ENCODE measurements at places on chromosomes 7 and 10. TPM values are rescaled to one million over a fixed set of nuclear protein-coding genes. Genes with fewer than 3 reads are reported as not detected.
A peak's percentile ranks its signal among the peaks of the same experiment; 100 is the strongest.

The SRRM3 gene
- 0.65 TPM for total RNA-seq

The BHLHA15 gene
- total RNA-seq: not detected

The CHAT gene
- total RNA-seq: not detected

The NXPH1 gene
- total RNA-seq: not detected

The PSMA2 gene
- total RNA-seq: 65.2 TPM

The ERVW-1 gene
- not detected for total RNA-seq

DNA sequence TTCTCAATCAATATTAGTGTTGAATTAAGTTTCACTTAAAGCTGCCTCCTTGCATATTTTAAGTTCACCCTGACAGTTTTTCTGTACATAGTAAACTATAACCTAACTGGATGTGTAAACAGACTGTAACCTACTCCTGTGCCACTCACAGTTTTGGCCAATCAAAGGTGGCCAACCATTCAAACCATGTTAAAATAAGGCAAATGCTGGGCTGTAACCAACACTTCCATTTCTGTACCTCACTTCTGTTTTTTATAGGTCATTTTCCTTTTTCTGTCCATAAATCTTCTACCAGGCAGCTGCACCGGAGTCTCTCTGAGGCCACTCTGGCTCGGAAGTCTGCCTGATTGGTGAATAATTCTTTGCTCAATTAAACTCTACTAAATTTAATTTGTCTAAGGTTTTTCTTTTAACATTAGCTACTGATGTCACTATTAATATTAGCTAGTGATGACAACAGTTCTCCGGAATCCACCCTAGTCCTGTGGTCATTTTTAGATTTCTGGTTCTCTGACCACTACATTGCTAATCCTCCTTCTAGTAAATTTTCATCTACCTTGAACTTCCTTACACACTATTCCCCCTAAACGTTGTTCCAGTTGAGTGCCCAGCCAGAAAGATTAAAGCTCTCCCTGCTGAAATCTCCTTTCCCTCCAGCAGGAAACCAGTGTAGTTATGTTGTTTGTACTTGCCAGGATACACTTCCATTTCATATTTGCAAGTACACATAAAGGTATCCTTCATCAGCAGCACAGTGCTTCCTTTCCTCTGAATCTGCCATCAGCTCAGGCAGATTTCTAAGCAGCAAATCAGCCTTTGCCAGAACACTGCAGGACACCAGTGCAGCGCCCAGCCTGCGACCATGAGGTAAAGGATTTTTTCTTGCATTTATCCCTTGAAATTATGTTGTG, 18.6 kb upstream of the IFIT2 start:
- H3K4me3 ChIP-seq: peak overlapping the region; percentile 48
- H3K4me1 ChIP-seq: peaks cover 74% of the 10 kb centered on the region
- no peaks in the 10 kb centered on the region for H3K27me3 ChIP-seq
- H3K27ac ChIP-seq: peak overlapping the region; percentile 82
- peak; percentile 69 for DNase-seq
- H3K36me3 ChIP-seq: no peaks in the 10 kb centered on the region

DNA sequence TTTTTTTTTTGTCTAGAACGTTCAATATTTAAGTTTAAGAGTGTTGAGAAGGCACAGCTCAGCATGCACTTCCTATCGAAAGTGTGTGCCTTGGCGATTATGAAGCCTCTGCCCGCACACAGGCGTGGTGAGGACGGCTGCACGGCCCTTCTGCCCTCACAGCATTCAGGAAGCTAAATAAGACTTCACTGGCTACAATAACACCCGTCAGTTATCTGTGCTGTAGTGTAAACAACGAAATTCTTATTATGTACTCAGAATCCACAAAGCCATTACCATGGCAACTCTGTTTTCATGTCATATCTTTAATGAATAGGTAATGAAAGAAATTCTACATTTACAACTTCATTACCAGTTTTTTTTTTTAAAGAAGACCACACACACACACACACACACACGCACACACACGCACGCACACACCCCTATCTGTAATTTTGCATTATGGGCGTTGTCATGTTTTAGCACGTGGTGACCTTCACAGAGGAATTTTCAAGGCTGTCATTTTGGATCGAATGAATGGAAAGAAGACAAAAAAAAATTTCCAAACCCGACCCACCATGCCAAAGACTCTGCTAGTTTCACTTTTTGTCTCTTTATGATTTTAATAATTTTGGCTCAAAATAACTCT, 254.8 kb upstream of the CTBP2 start:
- H3K4me1 ChIP-seq: no peaks in the 10 kb centered on the region
- H3K4me3 ChIP-seq: no peak overlapping the region
- no peak overlapping the region for H3K27ac ChIP-seq
- H3K27me3 ChIP-seq: 0 out of 2 replicates have a peak, but pooled peaks cover 6% of the 10 kb centered on the region

DNA sequence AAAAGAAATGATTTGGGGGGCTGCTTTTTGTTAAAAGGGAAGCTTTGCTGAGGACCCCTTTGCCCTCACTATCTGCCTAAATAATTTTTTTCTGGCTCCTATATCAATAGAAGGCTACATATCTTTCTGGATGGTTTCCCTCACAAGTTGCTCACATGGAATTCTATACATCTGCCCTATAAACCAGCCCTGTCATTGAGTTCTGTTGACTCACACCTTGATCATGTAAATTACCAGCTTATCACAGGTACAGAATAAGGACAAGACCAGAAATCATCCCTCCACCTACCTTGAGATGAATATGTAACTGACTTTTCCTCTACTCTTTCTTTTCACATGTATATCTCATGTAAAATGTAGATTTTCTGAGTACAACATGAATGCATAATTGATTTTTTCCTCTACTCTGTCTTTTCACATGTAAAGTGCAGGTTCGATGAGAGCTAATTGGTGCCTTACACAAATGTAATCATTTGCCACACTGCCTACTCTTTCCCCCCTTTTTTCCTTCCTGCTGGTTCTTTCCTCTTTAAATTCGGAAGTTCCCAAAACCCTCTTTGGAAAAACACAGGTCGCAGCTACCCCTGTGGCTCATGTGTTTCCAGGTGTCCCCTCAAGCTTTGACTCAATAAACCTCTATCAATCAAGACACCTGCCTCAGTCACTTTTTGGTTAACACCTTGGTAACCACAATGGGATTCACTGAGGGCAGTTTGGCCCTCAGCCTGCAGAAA, 12.5 kb downstream of the CYP3A43 start:
- H3K36me3 ChIP-seq: no peaks in the 10 kb centered on the region
- H3K4me3 ChIP-seq: no peak overlapping the region
- peaks cover 41% of the 10 kb centered on the region for H3K27me3 ChIP-seq
- DNase-seq: no peak
- no peaks in the 10 kb centered on the region for H3K4me1 ChIP-seq

DNA sequence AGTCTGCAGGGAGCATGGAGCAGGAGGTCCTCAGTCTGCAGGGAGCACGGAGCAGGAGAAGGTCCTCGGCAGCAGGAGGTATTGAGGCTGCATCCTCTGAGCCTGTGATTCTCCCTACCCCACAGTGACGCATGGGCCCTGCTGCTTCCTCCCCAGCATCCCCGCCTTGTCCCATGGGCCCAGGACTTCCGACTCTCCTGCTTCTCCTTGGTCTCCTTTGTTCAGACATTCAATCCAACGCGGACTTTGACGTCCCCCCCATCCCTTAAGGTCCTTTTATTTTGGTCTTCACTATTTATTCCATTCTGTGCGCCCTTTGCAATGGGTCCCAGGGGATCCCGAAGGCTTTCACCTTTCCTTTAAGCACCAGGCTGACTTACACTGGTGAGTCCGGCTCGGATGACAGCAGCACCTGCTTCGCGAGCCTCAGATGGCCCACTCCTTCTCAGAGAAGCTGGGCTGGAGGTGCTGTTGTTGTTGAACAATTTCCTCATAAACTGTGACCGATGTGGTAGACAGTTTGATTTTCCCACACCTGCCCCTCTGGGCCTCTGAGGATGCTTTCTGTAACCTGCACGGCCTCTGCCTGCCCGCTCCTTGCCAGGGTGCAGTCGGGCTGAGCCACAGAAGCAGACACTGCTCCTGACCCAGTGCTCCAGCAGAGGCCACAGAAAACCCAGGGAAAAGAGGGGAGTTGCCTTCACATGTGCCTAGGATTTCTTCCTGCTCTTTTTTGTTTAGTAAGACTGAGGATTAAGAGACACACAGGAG, 407.2 kb upstream of the SHH start:
- H3K4me1 ChIP-seq: no peaks in the 10 kb centered on the region
- no peak overlapping the region for H3K27ac ChIP-seq
- H3K27me3 ChIP-seq: no peaks in the 10 kb centered on the region
- no peaks in the 10 kb centered on the region for H3K36me3 ChIP-seq
- no peak for DNase-seq
- H3K4me3 ChIP-seq: no peak overlapping the region

DNA sequence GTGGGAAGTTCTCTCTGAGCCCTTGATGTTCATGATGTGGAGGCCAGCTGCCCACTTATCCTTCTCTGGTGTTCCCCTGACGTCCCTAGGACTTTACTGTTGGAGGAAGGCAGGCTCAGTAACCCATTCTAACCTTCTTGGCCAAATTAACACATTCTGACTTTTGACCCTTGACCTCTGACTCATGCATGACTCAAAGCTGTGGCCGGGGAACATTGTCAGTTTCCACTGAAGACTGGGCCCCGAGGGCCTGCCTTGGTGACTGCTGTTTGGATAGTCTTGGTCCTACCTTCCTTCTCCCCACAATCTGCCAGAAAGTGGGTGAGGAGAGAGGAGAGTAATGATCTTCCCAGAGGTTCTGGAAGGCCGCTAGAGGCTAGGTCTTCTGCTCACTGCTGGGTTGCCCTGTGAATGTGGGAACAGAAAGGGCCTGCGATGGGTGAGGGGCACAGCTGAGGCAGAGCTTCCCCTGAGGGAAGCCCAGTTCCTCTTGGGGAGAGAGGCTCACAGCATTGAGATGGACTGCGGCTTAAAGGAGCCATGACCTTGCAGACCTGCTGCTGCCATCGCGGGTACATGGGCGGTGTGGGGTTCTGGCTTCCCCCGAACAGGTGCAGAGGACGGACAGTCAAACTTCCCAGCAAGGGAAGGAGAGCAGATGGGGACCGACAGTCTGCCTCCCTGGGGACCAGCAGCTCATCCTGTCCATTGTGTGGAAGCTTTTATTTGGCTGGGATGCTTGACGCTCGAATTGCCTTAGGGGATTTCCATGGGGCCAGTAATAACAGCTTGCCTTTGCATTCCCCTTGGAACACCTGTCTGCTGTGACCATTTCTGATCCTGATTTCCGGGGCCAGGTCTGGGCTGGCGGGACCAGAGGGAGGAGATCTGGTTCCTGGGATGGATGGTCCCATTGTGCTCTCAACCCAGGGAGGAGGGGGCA, 43.8 kb downstream of the ADAMTS14 start:
- H3K4me3 ChIP-seq: no peak overlapping the region
- no peaks in the 10 kb centered on the region for H3K36me3 ChIP-seq
- no peak overlapping the region for H3K27ac ChIP-seq
- peak; percentile 57 for DNase-seq

GRCh38 chr7:130850956-130851355, 116.9 kb upstream of the KLF14 start:
- no peak for DNase-seq
- peak overlapping the region; percentile 39 for H3K27ac ChIP-seq
- no peaks in the 10 kb centered on the region for H3K27me3 ChIP-seq
- H3K4me1 ChIP-seq: peaks cover 71% of the 10 kb centered on the region

GRCh38 chr10:123568751-123569150, 97.4 kb upstream of the GPR26 start:
- no peaks in the 10 kb centered on the region for H3K36me3 ChIP-seq
- H3K4me3 ChIP-seq: no peak overlapping the region
- no peak for DNase-seq

DNA sequence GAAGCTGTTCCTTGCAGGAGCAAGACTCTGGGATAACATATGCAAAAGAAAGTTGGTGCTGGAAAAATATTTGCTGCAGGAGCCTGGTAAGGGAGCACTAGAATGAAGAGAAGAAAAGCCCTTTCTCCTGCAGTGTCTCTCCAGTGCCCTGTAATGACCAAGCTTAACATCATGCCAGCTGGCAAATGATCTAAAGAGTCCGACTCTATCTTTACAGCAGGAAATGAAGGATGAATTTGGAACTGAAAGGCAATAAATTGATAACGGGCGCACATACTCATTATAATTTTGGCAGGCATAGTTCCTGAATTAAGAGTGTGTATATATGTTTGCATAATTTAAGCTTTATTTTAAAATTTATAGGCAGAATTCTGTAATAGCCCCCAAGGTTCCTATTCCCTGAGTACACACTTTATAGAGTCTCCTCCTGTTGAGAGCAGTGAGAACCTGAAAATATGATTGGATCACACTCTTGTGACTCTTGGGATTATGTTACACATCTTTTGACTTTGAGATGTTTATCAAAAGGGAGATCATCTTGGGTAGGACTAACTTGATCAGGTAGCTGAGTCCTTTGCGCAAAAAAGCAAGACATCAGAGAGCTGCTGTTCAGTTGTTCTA, 299.0 kb upstream of the MBL2 start:
- no peak overlapping the region for H3K27ac ChIP-seq
- no peak for DNase-seq
- H3K27me3 ChIP-seq: no peaks in the 10 kb centered on the region
- H3K4me3 ChIP-seq: no peak overlapping the region
- no peaks in the 10 kb centered on the region for H3K36me3 ChIP-seq
- no peaks in the 10 kb centered on the region for H3K4me1 ChIP-seq

- no peaks in the 10 kb centered on the region for H3K36me3 ChIP-seq
- no peak overlapping the region for H3K4me3 ChIP-seq
- H3K27ac ChIP-seq: no peak overlapping the region
- peak; percentile 4 for DNase-seq
- no peaks in the 10 kb centered on the region for H3K4me1 ChIP-seq
Measured at GRCh38 chr7:21851559-21851967, 94.1 kb downstream of the CDCA7L start.

DNA sequence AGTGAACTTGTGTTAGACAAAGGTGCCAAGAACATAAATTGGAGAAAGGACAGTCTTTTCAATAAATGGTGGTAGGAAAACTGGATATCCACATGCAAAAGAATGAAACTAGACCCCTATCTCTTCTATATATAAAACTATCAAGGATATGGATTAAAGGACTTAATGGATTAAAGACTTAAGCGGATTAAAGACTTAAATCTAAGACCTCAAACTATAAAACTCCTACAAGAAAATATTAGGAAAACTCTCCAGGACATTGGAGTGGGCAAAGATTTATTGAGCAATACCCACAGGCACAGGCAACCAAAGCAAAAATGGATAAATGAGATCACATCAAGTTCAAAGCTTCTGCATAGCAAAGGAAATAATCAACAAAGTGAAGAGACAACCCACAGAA, 242.9 kb upstream of the MEOX2 start:
- H3K27me3 ChIP-seq: no peaks in the 10 kb centered on the region
- no peak for DNase-seq
- no peaks in the 10 kb centered on the region for H3K4me1 ChIP-seq
- 0 out of 2 replicates have a peak, but pooled peaks cover 3% of the 10 kb centered on the region for H3K36me3 ChIP-seq
- no peak overlapping the region for H3K4me3 ChIP-seq
- no peak overlapping the region for H3K27ac ChIP-seq

GRCh38 chr7:82036146-82036886, 266.5 kb upstream of the HGF start:
- H3K36me3 ChIP-seq: no peaks in the 10 kb centered on the region
- peak overlapping the region; percentile 36 for H3K4me3 ChIP-seq
- H3K27ac ChIP-seq: peak overlapping the region; percentile 72
